ENCODE measurements at places on chromosomes 1 and 21. TPM values are rescaled to one million over a fixed set of nuclear protein-coding genes. Genes with fewer than 3 reads are reported as not detected.
A peak's percentile ranks its signal among the peaks of the same experiment; 100 is the strongest.

Gene SPRR2E
- total RNA-seq: not detected

Gene C1orf94
- not detected for total RNA-seq

Gene SMCP
- total RNA-seq: not detected

Gene THEMIS2
- 0.46 TPM for total RNA-seq

Gene BCAN
- total RNA-seq: not detected

Gene PRKCZ
- total RNA-seq: 34.7 TPM

Gene BRINP3
- not detected for total RNA-seq

Gene FMO3
- not detected for total RNA-seq

Gene GJA5
- total RNA-seq: not detected

Gene DMRTA2
- not detected for total RNA-seq

Gene OR6K3
- not detected for total RNA-seq

GRCh38 chr1:94578856-94579255 lies 37.3 kb upstream of the F3 start:
- no peak for DNase-seq

DNA sequence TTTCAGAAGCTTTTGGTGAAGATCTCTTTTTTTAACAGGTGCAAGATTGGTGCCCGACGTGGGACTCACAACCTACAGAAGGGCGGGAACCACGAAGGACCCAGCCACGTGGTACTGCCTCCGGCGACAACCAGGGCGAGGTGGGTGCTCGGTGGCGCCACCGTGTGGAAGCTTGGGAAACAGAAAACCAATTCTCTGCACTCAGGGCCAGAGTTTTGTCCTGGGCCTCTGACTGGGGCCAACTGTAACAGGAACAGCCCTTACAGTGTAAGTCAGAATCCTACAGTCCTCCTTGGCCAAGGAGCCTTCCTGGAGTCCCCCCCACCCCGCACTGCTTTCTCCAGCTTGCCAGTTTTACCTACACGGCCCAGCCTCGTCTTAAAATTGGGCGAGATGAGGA lies 11.6 kb upstream of the S100A7A start:
- DNase-seq: peak; percentile 11

DNA sequence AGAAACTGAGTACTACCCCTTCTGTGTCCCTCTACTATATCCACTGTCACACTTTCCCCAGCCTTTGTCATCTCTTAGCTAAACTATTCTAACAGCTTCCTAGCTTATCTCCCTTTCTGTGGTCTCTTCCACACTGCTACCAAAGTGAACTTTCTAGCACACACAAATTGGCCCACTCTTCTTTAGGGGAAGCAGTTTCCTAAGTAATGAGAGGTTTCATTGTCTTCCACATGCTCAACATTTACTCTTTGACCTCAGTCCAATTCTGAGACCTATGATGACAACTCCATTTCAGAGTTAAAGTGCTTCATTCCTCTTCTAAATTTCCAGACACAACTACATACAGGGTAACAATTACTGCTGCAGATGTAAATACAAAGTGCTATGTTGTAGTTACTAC lies 32.9 kb downstream of the SCYL3 start:
- peak; percentile 69 for DNase-seq

GRCh38 chr1:85427849-85428248 lies 37.1 kb downstream of the DDAH1 start:
- DNase-seq: no peak

DNA sequence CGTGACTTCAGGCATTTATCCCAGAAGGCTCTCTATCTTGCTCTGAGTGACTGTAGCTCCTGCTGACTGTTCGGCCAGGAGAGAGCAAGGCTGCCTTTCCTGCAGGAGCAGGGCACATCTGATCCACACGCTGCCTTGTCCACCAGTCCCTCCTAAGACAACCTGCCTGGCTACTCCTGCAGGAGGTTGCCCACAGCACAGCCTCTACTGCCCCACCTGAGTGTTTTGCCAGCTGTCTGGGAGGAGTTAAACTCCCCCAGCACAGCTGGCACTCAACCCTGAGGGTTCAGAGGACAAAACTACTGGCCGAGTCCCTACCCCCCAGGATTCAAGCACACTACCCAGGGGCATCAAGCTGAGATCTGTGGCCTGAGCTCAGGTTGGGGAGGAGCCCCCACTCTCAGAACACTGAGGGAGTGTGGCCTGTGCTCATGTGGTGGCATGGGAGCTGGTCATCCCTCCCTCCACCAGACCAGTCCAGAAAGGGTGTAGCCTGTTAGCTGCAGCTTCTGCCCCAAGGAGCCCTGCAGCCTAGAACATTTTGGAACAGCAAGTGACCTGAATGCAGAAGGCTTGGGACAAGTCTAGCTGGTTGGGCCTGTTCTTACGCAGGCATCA lies 237.3 kb downstream of the SLC44A5 start:
- DNase-seq: no peak

DNA sequence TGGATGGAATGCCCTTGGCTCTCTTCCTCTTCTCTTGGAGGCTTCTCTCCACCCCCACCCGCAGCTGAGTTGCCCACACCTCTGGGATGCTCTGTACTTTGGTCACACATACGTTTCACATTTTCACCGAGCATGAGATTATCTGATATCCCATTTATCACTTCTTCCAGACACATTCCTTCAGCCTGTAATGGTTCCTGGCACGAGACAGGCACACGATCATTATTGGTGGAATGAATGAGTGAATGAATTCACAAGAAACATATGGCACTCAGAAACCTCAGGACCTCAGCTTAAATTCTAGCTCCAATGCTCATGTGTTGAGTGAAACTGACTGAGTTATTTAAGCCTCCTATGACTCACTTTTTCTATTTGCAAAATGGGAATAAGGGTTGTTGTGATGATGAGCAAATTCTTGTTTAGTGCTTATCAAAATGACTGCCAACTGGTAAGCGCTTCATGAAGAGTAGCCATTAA lies 242.7 kb upstream of the JUN start:
- no peak for DNase-seq

GRCh38 chr1:54172614-54173599 lies 20.1 kb upstream of the CDCP2 start:
- DNase-seq: no peak

- no peak for DNase-seq
Measured at GRCh38 chr1:86998727-86999126, 84.3 kb downstream of the HS2ST1 start.

DNA sequence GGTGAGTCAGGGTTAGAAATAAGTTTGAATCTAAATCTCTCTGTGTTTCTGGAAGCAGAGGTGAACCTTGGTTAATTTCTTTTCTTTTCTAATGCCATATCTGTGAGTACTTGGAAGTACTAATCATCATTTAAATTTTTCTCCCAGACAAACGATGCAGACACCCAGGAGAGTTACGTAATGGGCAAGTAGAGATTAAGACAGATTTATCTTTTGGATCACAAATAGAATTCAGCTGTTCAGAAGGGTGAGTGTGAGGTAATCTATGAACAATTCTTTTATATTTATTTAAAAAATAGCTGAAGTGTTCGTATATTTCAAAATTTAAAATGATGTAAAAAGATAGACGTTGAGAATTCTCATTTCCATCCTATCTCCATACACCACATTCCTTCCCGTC lies 11.2 kb downstream of the C4BPA start:
- no peak for DNase-seq

DNA sequence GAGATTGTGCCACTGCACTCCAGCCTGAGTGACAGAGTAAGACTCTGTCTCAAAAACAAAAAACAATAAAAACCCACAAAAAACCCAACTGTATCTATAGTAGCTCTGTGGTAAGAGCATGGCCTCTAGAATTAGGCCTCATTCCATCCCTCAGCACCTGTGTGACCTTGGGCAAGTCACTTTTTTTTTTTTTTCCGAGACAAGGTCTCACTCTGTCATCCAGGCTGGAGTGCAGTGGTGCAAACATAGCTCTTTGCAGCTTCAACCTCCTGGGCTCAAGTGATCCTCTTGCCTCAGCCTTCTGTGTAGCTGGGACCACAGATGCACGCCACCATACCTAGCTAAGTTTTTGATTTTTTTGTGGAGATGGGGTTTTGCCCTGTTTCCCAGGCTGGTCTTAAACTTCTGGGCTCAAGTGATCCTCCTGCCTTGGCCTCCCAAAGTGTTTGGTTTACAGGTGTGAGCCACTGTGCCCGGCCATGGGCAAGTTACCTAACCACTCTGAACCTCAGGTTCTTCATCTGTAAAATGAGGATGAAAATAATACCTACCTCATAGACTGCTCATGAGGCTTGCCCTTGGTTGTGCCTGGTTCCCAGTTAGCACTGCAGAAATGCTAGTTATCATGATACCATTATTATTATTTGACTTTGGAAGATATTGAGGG lies 15.3 kb upstream of the MYOM3 start:
- DNase-seq: no peak

DNA sequence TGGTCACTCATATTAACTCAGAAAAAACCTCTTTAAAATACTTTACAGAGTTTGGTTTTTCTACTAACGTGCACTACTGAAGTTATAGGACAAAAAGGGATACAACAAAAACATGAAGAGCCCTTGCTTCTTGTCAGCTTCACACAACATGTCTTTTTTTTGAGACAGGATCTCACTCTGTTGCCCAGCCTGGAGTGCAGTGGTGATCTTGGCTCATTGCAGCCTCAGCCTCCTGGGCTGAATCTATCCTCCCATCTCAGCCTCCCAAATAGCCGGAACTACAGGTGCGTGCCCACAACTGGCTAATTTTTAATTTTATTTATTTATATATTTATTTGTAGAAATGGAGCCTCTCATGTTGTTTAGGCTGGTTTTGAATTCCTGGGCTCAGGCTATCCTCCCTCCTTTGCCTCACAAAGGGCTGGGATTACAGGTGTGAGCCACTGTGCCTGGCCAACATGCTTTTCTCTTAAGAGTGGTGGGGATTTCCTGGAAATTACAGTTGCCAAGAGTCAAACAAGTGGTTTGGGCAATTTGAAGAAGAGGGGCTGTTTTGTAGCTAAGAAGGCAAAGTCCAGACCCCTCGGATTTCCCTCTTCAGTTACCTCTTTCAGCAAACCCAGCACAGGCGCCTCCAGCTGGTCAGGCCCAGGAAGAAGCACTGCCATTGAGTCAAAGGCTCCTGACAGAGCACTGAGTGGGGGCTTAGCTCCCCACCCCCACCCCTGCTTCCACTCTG lies 6.4 kb upstream of the SMPDL3B start:
- DNase-seq: peak; percentile 37

DNA sequence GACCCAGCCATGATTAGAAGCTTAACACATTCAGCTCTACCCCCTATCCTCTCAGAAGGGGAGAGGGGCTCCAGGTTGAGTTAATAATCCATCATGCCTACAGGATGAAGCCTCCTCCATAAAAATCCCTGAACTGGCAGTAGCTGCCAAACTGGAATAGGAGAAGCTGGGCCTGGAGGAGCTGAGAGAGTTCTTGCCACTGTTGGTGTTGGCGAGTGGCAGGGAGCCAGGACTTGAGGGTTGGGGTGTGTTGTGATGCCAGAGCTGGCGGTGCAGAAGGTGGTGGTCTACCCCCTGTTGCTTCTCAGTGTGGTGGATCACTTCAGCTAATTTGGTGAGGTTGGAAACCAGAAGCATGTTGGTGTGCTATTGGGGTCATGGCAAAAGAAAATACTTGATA lies 36.5 kb downstream of the IVNS1ABP start:
- DNase-seq: no peak

DNA sequence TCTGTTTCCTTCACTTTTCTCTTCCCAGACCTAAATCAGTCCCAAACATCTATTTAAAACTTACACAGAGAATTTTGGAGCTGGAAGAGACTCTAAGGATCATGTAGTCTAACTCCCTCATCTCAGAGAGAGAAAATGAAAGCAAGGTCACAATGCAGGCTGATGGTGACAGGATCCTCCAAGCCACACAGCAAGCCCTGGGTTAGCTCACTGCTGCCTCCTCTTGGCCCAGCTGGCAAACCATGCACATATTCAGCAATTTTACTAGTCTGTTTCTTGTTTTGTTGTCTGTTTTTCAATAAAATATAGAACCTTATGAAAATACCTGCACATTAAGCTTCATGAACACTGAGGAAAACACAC lies 27.7 kb upstream of the LY9 start:
- peak; percentile 29 for DNase-seq

DNA sequence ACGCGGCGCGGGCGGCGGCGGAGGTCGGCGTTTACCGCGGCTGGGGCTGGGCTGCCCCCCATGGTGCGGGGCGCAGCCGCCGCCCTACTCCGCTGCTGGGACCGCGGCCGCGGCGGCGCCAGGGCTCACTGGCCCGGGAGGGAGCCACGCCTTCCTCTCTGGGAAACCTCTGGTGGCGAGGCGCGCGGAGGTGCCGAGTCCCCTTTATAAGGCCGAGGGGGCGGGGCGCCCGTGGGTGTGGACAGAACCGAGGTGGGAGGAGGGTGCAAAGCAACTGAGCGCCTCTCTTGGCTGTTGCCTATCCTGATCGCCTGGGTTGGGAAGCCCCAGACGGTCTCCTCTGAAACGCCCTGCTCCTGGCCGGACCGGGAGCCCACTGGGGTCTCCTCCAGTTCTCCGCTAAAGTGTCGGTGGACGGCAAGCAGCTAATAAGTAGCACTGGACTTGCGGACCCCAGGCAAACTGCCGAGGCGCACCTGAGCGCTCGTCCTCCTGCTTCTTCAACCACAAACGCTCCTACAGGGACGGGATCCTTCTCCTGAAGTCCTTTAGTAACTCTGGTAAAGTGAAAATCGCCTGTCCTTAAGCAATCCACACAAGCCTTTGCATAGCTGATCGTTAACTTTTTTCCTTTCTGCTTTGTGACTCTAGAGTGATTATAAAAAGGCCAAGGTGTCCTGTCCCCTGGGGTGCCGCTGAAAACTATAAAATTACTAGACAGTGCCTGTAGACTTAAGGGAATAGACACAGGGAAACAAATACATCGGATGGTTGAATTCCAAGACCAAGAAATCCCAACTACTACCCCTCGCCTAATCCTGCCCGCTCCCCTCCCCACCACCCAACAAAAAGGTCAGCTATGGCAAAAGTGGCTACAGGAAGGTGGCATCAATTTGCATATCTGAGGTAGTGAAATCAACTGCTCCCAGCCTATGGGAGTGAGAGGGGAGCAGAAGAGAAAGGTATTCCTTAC lies at the start of gene PTGER3:
TSS of gene PTGER3 (minus strand) at position 182 of the 973 bp plus-strand sequence. CDS start 239 bp downstream, outside the sequence.
- DNase-seq: peak; percentile 42

DNA sequence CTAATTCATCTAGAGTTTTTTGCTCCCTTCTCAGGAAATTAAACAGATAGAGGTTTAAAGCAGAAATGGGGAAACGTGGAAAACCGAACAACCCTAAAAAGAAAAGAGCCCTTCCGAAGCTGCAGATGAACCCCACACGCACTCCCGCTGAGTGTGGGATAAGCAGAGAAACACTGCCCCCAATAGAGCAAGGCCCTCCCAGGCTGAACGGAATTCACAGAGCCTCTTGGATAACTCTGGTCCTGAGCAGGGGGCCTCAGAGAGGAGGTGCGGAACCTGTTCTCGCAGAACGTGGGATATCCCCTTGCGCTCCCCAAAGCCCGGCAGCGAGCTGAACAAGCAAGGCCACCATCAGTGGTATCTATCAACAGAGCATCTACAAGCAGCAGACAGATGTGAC lies 44.9 kb downstream of the SSBP3 start:
- DNase-seq: no peak

Data from HepG2 (cell line).